Large intestine (tissue), 12 donors: ENCODE measurements at places on chromosomes 1 and 21. TPM values are rescaled to one million over a fixed set of nuclear protein-coding genes. Genes with fewer than 3 reads are reported as not detected.

ALPL gene
- polyA plus RNA-seq, result 1.5 TPM

LCE1A gene
- polyA plus RNA-seq, result not detected

AGO4 gene
- polyA plus RNA-seq, result 19.9 TPM

WLS gene
- polyA plus RNA-seq, result 63.3 TPM

TLCD4 gene
- 4.9 TPM for polyA plus RNA-seq

KCNJ10 gene
- 0.52 TPM for polyA plus RNA-seq

C1QA gene
- polyA plus RNA-seq, result 91.7 TPM

SETDB1 gene
- 56.7 TPM for polyA plus RNA-seq

AIRE gene
- 14.3 TPM for polyA plus RNA-seq

ATP6V1G3 gene
- polyA plus RNA-seq, result not detected

APOBEC4 gene
- polyA plus RNA-seq, result 0.09 TPM

GJA8 gene
- polyA plus RNA-seq, result not detected

LCE1E gene
- polyA plus RNA-seq, result not detected

GNG12 gene
- 120 TPM for polyA plus RNA-seq

C1QC gene
- 79.1 TPM for polyA plus RNA-seq
